ENCODE measurements at places on chromosomes 5 and 9.

DNA sequence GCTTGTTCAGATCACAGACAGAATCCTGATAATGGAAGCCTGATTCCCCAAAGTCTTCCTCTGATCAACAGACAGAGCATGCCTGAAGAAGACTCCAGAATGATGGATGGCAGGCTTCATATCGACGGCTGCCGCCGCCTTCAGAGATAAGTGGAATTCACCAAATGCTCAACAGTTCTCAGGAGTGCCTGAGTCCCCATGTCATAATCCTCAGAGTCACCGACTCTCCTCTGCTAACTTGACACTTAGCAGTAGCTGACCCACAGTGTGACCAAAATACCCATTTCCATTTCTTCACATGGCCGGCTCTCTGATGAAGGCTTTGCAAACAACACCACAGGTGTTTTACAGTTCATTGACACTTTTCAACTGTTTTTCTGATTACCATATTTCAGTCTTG is 58.7 kb downstream of the PRDM6 start:
- DNase-seq, result no peak

DNA sequence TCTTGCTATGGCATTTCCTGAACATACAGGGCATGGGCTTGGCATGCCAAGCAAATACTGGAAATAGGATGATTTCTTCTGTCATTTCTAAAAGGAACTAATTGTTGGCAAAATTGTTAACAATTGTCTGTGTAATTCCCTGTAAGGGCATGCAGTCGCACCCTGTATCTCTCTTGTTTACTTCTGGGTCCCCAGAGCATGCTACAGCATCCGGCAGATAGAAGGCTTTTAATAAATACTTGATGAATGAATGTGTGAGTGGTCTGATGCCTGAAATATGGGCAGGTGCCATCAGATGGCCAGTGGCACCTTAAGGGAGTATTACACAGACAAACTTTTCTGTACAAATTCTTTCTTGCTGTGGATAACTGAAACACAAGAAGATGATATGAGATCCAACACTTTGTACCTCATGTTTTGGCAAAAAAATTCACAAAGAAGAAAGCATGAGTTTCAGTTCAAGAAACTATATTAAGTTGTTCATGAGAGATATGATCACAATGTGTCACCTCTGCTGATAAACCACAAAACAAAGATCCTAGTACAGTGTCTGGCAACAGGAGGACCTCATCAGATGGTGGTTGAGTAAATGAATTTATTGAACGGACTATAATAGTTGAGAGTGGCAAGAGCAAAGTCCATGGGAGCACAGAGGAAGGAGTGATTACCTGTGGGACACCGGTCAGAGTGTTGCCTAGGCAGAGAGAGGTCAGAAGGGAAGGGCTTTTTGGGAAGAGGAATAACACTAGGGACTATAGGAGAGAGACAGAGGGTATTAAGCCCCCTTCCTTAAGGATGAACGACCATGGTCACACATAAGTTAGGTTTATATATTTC is 194.2 kb downstream of the ATP10B start:
- no peak for DNase-seq

- DNase-seq, result no peak
Measured at GRCh38 chr5:79612667-79613198, 492 bp downstream of the TENT2 start.

DNA sequence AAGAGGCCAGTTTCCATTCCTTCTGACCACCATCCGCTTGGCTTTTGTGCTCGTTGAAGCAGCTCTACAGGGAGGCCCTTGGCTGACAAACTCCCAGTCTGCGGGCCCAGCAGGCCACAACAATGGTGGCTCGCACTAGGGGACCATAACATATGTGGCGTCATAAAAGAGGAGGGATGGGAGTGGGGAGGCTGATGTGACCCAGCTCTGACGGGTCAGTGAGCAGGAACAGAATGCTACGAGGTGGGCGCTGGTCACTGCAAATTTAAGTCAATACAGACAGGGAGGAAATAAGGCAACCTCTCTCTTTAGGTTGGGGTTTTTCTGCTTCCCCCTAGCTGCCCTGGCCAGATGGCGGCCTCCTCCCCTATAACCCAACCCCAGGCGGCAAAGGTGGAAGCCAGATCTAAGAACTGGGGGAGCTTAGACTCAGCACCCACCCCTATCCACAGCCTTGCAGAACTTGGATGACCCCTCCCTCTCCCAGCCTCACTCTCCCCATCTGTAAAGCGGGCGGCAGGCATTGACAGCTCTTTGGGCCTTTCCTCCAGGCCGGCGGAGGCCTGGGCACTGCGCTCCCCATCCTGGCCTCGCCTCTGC is 778 bp downstream of the FRRS1L start:
- no peak for DNase-seq

GRCh38 chr9:30410273-30410672 is 1974.2 kb upstream of the ACO1 start:
- no peak for DNase-seq

DNA sequence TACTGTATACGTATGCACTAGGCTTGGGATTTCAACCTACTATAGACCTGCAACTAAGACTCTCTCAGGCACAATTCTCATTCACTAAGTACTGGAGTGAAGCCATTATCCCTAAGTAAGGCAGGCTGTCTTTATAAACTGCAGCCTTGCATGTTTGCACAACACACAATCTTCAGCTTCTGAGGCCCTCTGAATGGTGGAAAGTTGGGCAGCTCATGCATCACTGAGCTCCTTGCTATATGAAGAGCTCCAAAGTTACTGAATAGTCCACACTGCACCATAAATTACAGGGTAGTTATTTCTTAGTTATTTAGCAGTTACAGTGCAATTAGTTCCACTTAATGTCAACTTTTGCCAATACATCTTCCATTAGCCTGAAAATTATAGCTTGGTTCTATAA is 384.6 kb downstream of the BRINP1 start:
- no peak for DNase-seq

DNA sequence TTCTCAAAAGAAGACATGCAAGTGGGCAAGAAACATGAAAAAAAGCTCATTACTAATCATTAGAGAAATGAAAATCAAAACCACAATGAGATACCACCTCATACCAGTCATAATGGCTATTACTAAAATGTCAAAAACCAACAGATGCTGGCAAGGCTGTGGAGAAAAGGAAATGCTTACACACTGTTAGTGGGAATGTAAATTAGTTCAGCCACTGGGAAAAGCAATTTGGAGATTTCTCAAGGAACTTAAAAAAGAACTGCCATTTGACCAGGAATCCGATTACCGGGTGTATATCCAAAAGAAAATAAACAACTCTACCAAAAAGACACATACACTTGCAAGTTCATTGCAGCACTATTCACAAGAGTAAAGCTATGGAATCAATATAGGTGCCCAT is 595.4 kb upstream of the RIOK2 start:
- no peak for DNase-seq

- DNase-seq, result no peak
Measured at GRCh38 chr9:130936285-130937117, 2.5 kb downstream of the FIBCD1 start.

- DNase-seq, result no peak
Measured at GRCh38 chr9:100590481-100590880, 12.6 kb downstream of the CAVIN4 start.

DNA sequence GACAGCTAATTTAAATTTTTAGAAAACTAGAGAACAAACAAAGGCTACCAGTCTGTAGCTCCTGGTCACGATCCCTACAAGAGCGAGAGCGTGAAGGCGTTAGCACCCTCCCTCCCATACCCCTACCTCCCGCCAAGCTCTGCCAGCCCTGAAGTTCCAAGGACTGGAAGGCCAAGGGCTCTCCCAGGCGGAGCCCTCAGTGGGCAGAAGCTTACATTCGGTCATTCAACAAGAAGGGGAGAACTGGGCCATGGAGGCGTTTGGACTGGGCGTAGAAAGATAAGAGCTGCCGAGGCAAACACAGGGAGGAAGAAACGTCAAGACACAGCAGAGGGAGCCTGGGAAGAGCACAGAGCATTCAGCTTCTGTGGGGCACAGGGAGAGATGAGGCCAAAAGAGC is 3.0 kb downstream of the MXD3 start:
- DNase-seq, result no peak

- no peak for DNase-seq
Measured at GRCh38 chr9:105251733-105252404, 7.4 kb downstream of the SLC44A1 start.

GRCh38 chr5:178366998-178367735 is 134.6 kb upstream of the PHYKPL start:
- DNase-seq, result no peak

GRCh38 chr5:132487095-132487428 is 3.5 kb downstream of the IRF1 start:
- DNase-seq, result no peak

DNA sequence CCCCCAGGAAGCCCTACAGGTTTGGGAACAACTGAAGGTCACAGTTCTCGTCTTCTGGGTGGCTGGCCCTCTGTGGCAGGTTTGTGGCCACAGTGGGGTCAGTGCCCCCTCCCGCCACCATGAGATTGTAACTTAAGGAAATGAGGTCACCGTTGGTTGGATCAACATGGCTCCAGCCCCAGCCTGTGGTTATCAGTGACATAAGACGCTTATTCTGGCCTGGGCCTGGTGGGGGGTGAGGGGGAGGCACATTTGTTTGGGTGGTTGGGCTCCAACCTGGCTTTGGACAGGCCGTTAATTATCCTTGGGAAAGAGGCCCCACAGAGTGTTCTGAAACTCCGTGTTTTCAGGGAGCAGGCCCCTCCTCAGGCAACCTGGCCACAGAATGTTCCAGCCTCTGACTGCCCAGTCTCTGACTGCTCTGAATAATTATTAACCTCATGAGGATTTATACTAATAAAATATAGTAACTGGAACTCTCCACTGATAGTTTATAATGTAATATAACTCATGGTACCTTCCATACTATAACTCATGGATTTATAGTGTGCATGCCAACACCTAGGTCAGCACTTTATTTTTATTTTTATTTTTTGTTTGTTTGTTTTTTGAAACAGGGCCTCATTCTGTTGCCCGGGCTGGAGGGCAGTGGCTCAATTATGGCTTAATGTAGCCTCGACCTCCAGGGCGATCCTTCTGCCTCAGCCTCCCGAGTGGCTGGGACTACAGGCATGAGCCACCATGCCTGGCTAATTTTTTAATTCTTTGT is 58.0 kb upstream of the RPL26L1 start:
- no peak for DNase-seq

DNA sequence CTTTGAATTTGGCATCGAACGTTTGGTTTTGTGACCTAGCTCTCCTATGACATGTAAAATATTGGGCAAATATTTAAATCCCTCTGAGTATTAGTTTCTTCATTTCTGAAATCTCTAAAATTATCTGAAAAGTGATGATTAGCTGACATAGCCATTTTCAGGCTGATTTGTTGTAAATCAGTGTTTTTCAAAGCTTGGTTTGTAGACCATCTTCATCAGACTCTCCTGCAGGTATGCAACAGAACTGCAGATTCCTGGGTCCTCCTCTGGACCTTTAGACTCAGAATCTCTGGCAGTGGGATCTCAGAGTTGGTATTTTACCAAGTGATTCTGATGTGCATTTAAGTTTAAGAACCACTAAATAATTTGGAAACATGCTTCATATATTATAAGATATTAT is 38.9 kb upstream of the NMUR2 start:
- DNase-seq, result no peak

All from epithelial cell of prostate (primary cell).